Hematopoietic multipotent progenitor cell treated with erythropoietin and hydrocortisone succinate and interleukin-3 and kit ligand, for 4 days (in vitro differentiated cells): ENCODE measurements at places on chromosomes 13 and 19.

GRCh38 chr19:50537769-50538230 is 24.1 kb upstream of the ASPDH start:
- peak; percentile 88 for DNase-seq

GRCh38 chr13:26390203-26390602 is 136.3 kb downstream of the CDK8 start:
- DNase-seq, result no peak

DNA sequence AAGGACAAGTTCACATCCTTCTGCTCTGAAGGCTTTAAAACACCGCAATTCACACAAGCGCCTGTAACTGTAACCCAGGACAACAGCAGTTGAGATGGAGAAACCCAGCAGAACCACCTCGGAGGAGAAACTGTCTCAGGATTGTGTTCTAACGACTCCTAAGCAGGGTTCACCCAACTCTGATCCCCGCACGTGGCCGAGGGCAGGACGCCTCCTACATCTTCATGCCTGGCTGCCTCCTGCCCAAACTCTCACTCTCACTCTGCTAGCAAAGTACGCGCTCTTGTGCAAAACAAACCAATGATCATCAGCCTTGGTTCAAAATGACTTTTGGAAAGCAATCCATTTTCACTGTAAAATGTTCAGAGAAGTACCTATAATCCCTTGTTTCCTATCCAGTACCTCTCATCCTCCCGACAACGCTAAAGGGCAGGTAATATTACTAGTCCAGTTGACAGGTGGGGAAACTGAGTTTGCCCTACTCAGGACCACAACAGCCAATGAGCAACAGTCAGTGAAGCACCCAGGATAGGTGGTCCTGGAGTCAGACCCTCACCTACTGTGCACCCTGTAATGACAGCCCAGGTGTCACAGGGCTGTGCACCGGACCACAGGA is 25.6 kb downstream of the EPS15L1 start:
- DNase-seq, result no peak

GRCh38 chr19:56637976-56638555 is 4.9 kb upstream of the SMIM17 start:
- DNase-seq, result peak; percentile 95

DNA sequence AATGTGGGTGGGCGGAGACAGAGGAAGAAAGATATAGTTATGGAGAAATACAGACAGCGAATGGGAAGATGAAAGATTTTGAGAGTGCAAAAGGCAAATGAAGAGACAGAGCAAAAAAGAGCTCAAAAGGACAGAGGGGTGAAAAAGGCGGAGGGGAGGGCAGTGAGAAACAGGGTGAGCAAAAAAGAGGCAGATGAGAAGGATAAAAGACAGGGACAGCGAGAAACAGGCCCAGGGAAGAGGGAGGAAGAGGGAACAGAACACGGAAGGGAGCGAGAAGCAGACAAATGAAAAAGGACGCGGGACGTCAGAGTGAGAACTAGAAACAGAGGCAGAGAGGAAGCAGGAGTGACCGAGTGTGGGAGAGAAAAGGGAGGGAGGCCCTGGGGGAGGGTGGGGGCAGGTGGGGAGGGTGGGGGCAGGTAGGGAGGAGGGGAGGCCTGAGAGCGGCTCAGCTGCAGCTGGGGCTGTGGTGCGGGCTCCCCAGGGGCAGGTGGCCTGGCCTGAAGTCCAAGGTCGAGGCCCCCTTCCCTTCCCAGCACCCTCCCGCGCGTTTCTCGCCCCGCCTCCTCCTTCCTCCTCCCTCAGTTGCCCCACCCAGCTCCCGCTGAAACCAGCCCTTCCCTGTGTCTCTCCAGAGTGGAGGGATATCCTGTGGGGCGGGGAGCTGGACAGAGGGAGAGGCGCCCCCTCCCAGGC is 2.9 kb downstream of the KLK1 start:
- no peak for DNase-seq

GRCh38 chr19:58385891-58386575 is 1.0 kb upstream of the RPS5 start:
- DNase-seq, result peak; percentile 47

DNA sequence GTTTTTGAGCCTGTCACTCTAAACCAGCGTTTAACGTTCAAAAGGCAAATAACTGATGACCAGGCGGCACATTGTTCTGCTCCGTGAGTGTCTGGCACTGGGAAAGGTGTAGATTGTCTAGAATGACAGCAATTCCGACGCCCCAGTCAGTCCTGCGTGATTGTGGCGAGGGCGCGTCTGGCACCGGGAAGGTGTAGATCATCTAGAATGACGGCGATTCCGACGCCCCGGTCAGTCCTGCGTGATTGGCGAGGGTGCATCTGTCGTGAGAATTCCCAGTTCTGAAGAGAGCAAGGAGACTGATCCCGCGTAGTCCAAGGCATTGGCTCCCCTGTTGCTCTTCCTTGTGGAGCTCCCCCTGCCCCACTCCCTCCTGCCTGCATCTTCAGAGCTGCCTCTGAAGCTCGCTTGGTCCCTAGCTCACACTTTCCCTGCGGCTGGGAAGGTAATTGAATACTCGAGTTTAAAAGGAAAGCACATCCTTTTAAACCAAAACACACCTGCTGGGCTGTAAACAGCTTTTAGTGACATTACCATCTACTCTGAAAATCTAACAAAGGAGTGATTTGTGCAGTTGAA is 26.1 kb upstream of the NDUFS7 start:
- DNase-seq, result no peak

- peak; percentile 78 for DNase-seq
These were observed 25.4 kb downstream of the RAB20 start for GRCh38 chr13:110536006-110536693.
